ENCODE measurements at places on chromosomes 5 and 9. TPM values are rescaled to one million over a fixed set of nuclear protein-coding genes. Genes with fewer than 3 reads are reported as not detected.

MARCHF3 gene
- 4.8 TPM for total RNA-seq

SH2D3C gene
- total RNA-seq = not detected

OMD gene
- total RNA-seq = not detected

ASPN gene
- 6.3 TPM for total RNA-seq

TMEM174 gene
- not detected for total RNA-seq

PCDHA8 gene
- total RNA-seq = not detected

C5orf52 gene
- total RNA-seq = not detected

TCF7 gene
- 1.4 TPM for total RNA-seq

GPR151 gene
- not detected for total RNA-seq

PCDHGA5 gene
- 0.86 TPM for total RNA-seq

FGF18 gene
- not detected for total RNA-seq

SPOCK1 gene
- 238 TPM for total RNA-seq

CD74 gene
- total RNA-seq = not detected

NME5 gene
- total RNA-seq = not detected

PCDHGA6 gene
- 5.4 TPM for total RNA-seq

IFNA13 gene
- not detected for total RNA-seq

ACTBL2 gene
- 0.11 TPM for total RNA-seq

BAAT gene
- not detected for total RNA-seq

TAF11L12 gene
- not detected for total RNA-seq

SLC6A19 gene
- not detected for total RNA-seq

C1QTNF3 gene
- 0.11 TPM for total RNA-seq

FASTKD3 gene
- 23.9 TPM for total RNA-seq

CKMT2 gene
- not detected for total RNA-seq

SLC34A1 gene
- total RNA-seq = not detected

GLT6D1 gene
- total RNA-seq = not detected

SPINK6 gene
- not detected for total RNA-seq

COMMD10 gene
- 26.0 TPM for total RNA-seq

JAKMIP2 gene
- total RNA-seq = not detected

BARHL1 gene
- total RNA-seq = not detected

FOXD4L4 gene
- not detected for total RNA-seq

HAPLN1 gene
- total RNA-seq = 69.6 TPM

PCA3 gene
- total RNA-seq = not detected

TMEM215 gene
- not detected for total RNA-seq

SH3TC2 gene
- total RNA-seq = 1.1 TPM

ADGRV1 gene
- not detected for total RNA-seq

ACER2 gene
- total RNA-seq = 0.76 TPM

QRFP gene
- total RNA-seq = not detected

PCDHA7 gene
- total RNA-seq = not detected

TMEM252 gene
- not detected for total RNA-seq

IRX1 gene
- total RNA-seq = 25.9 TPM

WDR31 gene
- total RNA-seq = 0.97 TPM

NUDT12 gene
- total RNA-seq = 8.9 TPM

FOXI1 gene
- total RNA-seq = not detected

MCC gene
- 8.8 TPM for total RNA-seq

CCNI2 gene
- total RNA-seq = not detected

P4HA2 gene
- 337 TPM for total RNA-seq

ORM2 gene
- not detected for total RNA-seq

C1QTNF2 gene
- total RNA-seq = not detected

PRELID2 gene
- total RNA-seq = 0.76 TPM

EPB41L4A gene
- total RNA-seq = 0.11 TPM

C5orf34 gene
- total RNA-seq = 5.2 TPM

PCDHGA9 gene
- 2.6 TPM for total RNA-seq

SOX30 gene
- total RNA-seq = not detected

Measured in GM23248 (cell line).